ENCODE measurements at places on chromosomes 4 and X. TPM values are rescaled to one million over a fixed set of nuclear protein-coding genes. Genes with fewer than 3 reads are reported as not detected.

DNA sequence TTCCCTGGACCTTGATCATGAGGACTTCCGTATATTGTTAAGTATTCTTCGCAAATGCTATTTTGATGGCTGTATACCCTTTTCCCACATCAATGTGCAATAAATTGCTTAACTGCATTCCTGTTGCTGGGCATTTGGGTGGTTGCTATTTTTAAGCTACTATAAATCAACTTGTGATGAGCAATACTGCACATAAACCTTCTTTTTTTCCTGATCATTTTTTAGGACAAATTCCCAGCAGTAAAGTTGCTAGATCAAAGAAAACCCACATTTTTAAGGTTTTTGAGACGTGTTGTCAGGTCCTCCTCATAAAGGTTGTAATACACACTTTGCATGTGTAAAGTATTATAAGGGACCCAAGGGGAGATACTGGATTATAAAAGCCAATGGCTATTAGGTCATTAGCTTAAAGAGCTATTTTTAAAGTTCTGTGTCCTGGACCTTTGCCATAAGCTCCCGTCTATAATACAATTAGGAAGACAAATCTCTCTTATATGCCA, 35.6 kb downstream of the LIMCH1 start:
- no peak for DNase-seq

DNA sequence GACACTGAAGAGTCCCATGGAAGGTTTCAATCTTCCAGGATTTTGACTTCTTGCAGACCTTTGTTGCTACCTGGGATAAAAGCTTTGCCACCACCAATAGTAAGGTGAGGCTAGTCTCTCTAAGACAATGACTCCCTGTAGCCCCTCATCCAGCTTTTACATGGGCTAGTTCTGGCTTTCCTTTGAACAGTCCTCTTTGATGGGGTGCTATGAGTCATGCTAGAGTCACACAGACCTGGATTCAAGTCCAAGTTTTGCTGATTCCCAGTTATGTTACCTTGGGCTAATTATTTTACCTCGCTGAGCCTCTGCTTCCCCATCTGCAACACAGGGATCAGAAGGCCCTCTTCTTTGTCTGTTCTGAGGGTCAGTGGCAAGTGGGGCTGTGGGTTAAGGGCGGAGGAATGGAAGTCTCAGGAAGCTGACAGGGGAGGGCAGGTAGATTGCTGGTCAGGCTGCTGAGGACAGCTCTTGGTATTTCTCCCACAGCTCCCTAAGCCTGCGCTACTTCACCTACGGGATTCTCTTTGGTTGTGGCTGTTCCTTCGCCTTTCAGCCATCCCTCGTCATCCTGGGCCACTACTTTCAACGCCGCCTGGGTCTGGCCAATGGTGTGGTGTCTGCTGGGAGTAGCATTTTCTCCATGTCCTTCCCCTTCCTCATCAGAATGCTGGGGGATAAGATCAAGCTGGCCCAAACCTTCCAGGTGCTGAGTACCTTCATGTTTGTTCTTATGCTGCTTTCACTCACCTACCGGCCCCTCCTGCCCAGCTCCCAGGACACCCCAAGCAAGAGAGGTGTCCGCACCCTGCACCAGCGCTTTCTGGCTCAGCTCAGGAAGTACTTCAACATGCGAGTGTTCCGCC, 90.3 kb downstream of the RLIM start:
- DNase-seq, result no peak

DNA sequence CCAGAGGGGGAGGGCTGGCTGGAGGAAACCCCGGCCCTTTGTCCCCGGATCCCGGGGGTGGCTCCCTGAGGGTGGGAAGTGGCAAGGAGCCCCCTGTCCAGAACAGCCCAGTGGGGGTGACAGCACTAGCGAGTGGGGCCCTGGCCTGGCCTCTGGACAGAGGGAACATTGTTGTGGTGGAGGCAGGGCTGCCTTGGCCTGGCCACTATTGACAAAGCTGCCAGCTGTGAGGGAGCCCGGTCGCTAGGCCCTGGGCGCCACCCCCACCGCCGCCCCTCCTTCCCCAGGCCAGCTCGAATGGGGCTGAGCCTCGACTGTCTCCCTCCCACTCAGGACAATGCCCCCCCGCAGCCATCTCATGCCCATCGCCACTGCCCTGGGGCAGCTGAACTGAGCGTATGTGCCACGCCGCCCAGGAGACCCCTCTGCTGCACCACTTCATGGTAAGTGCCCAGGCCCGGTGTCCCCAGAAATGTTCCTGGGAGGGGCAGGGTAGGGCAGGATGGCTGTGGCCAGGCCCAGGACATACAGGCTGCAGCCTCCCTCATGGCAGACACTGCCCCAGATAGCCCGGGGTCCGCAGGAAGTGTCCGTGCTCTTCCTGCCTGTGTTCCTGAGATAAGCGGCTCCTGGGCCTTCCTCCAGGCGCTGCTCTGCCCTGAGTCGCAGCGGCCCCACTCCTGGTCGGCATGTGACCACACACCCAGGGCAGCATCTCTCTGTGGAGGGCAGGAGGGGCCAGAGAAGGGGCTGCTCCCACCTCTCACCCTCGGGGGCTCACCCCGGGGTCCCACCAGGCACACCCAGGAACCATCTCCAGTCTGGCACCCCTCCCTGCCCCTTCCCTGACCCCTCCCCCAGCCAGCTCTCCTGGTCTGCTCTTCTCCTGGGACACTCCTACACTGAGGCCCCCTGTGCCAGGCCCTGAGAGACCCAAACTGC, 1.4 kb downstream of the PLXNB3 start:
- no peak for DNase-seq

GRCh38 chr4:184644553-184645307, 4.5 kb downstream of the CASP3 start:
- peak; percentile 79 for DNase-seq

DNA sequence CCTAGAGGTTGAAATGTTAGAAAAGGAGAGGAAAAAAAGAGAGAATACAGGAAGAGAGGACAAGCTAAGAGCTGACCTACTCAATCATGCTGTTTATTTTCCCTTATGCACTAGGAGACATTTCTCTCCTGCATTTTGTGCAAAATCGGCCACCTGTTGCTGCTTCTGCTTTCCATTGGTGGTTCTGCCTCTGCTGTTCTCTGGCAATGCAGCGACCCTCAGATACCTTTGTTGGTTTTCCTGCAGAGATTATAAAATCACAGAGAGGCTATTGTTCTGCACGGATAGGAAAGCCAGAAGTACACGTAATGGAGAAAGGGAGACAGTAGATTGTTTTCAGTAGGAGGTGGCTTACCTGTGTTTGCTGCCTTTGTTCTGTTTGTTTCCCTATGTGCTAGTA, 108.9 kb downstream of the UNC5C start:
- DNase-seq, result no peak

Gene ENPP6
- 6.9 TPM for total RNA-seq

- DNase-seq, result no peak
Measured at GRCh38 chr4:154838155-154838554, 57.1 kb downstream of the RBM46 start.

DNA sequence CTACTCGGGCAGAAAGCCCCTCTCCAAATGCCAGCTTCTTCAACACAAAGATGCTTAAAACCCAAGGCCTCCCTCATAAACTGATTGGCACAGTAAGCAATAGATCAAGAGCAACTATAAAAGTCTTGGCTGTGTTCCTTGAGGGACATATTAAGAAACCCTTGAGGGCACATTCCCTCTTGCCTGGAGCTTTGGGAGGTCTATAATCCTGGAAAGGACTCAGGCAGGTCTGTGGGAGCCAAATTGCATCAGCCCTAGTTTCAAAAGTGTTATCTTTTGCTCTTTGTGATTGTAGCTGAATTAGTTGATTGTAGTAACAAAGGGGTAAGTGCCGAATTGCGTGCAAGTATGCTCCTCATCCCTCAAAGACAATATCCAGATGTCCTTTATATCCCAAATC, 18.6 kb upstream of the SETD7 start:
- no peak for DNase-seq

DNA sequence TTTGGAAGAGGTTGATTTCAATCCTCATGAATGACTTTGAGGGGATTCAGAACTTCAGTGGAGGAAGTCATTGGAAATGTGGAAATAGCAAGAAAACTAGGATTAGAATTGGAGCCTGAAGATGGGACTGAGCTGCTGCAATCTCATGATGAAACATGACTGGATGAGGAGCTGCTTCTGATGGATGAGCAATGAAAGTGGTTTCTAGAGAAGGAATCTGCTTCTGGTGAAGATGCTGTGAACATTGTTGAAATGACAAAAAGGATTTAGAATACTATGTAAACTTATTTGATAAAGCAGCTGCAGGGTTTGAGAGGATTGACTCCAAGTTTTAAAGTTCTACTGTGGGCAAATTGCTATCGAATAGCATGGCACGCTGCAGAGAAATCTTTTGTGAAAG, 27.1 kb downstream of the EVC start:
- no peak for DNase-seq

DNA sequence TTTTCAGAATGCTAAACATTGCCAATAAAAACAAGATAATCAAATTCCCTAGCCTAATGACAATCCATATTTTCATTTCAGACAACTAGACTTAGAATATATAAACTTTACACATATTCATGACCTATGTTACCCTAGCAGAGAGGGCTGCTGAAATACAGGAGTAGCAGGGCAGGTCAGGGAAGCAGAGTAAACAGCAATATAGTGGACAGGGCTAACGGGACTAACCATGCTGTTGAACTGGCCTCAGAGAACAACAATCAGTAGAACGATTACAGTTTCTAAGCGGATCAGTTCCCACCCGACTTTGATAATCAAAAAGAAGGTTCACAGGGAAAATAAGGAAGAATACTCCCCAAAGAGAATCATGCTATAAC, 14.0 kb downstream of the TBCK start:
- no peak for DNase-seq

Measured in activated CD8-positive, alpha-beta memory T cell treated with anti-CD3 and anti-CD28 coated beads, Interleukin-2, amount 10 ng/mL, durations not matched to agents 7 days and 5 days (primary cell).